GM23248 (cell line): ENCODE measurements at places on chromosomes 12 and 14.

DNA sequence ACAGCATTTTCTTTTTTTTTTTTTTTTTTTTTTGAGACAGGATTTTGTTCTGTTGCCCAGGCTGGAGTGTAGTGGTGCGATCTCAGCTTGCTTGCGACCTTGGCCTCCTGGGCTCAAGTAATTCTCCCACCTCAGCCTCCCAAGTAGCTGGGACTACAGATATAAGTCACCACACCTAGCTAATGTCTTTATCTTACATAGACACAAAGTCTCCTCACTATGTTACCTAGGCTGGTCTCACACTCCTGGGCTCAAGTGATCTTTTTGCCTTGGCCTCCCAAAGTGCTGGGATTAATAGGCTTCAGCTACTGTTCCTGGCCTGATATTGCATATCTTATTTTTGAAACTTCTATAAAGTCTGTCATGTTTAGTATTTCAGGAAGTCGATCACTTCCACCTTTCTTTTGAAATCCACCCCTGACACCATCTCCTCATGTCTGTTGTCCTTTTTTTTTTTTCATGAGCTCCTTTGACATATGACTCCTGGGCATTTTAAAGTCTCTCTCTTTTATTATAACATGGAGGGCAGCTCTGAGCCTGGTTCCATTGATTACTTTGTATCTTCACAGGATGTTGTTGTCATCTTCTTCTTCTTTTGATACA lies 5.9 kb upstream of the A2ML1 start:
- no peak for DNase-seq

DNA sequence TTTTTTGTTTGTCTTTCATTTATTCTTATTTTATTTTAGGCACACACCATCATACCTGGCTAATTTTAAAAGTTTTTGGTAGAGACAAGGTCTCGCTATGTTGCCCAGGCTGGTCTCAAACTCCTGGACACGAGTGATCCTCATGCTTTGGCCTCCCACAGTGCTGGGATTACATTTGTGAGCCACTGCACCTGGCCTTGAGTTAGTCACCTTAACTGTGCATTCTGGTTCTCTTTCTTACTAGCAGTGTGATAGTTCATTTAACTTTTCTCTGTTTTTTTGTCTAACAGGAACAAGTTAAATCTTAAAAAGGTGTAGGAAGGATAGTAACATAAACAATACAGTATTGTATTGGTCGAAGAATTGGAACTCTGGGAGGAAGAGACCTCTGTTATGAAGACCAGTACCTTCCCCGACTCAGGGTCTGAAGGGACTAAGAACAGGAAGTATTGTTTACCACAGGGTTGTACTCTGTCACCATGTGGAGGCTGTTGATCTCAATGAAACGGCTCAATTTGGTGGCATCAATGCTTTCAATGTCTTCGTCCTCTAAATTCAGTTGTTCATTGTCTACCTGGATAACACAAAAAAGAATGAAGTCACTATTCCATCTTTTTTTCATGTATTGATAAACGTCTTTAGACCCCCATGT lies 17.7 kb downstream of the ERP27 start:
- DNase-seq: no peak

DNA sequence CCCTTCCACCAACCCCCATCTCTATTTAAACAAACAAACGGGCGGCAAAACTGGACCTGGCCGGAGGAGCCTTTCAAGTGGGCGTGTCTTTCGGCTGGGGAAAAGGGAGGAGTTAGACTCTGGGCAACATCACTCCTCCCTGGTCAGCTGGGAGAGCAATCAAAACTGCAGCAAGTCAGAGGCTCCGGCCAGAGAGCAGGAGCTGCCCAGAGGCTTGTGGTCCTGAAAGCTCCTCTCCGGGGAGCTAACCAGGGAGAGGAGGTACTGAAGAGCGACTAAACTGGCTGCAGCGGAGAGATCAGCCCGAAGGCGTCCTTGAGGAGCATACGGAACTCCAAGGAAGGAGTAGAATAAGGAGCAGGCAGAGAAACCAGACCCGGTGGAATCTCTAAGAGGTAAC lies at the start of gene NEUROD4:
Gene NEUROD4 (plus strand): TSS at position 191 of the 400 bp plus-strand sequence. CDS start 6,466 bp downstream, outside the sequence.
- DNase-seq: peak; percentile 82

DNA sequence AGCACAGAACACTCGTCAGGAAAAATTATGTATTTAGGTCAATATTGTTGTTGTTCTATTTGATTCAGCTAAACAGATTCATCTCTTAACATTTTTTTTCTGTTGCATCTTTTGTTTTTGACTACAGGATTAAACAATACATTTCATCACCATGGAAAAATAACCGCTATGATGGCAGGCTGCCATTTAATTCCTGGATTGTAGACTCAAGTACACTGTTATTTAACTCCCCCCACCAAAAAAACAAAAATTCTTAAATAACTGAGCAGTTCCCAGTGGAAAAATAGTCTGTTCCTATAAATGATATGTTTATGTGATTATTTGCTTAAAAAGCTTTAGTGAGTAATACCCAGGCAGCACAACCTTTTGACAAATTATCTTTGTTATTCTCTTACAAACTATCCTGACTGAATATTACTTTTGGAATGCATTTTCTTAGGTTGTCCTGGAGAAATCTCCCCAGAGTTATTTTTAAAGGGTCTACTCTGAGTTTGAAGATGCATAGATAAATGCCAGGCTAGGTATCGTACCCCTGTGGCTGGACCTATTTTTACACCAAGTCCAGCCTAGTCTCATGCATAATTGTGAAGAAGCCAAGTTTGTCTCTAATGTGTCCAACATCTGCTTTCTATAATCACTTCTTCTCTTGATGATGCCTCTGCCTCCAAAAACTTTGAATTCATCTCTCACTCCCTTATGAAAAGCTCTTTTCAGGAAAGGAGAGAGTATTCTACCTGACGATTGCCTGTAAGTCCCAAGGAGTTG lies 3.7 kb downstream of the KERA start:
- DNase-seq: peak; percentile 81

- no peak for DNase-seq
Observed at GRCh38 chr12:68530299-68530698, 80.4 kb upstream of the RAP1B start.

DNA sequence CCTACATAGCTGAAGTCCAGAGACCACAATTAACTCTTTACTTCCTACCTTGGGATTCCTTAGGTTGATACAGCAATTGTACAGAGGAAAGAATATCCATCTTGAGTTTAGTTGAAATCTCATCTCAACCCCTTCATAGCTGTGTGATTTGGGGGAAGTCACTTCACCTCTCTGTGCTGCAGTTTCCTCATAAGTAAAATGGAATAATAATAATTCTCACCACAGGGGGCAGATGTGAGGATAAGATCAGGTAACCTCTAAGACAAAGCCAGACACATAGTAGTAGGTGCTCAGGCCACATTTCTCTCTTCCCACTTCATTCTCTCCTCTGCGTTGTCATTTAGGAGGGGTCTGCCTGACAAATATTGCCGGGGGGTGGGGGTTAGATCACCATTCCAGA lies 6.7 kb downstream of the FOXN4 start:
- no peak for DNase-seq

- peak; percentile 17 for DNase-seq
Observed at GRCh38 chr12:48286665-48287064, 64.1 kb downstream of the ZNF641 start.

- peak; percentile 91 for DNase-seq
Observed at GRCh38 chr14:67622675-67623074, 3.0 kb downstream of the ARG2 start.

GRCh38 chr14:31106768-31107167 lies 80.6 kb upstream of the STRN3 start:
- peak; percentile 57 for DNase-seq

DNA sequence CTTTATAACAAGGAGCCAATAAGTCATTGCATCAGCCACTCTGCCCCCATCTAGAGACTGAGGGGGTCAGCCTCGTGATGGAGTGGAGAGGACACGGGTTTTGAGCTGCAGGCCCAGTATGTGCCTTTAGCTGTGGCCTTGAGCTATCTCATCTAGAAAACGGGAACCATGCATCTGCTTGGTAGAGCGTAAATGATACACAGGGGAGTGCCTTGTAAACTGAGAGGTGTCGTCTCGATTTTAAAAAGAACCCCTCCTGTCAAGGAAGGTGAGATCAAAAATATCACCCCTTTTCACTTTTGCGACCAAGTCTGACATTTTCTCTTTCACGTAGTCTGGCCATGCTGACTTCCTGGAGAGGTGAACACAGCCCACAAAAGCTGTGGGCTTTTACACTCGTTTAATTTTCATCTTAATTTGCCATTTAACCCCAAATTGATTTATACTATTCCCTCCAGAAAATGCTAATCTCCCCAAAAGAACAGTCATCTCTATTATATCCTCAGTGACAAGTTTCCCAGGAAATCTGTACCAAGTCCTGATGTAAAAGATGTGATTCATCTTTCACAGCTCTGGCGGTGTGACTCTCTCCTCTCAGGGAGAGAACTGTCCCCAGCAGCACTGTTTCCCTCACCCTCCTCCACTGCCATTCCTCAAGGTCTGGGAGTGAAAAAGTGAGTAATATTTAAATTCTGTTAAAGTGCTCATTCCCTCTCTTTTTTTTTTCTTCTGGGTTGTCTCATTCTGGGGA lies 30.6 kb downstream of the VCPKMT start:
- peak; percentile 93 for DNase-seq

GRCh38 chr12:26198742-26199141 lies 3.4 kb downstream of the SSPN start:
- DNase-seq: peak; percentile 88

DNA sequence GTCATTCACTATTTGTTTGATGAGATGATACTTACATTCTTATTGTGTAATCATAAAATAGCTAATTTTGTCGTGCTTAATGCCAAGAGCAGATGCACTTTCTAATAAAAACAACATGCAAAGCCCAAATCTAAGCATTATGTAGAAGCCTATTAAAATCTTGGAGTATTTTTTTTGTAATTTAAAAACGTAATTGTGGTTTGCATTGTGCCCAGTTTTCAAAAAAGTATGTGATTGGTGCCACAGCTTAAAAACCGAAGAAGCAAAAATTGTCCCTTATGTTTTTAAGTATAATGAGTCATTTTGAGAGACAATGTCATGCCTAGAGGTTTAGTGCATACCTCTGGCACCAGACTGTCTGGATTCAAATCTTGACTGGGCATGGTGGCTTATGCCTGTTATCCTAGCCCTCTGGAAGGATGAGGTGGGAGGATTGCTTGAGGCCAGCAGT lies 464.8 kb upstream of the RGS6 start:
- peak; percentile 87 for DNase-seq

- no peak for DNase-seq
Observed at GRCh38 chr12:21839776-21840175, 65.3 kb upstream of the KCNJ8 start.

- DNase-seq: peak; percentile 73
Observed at GRCh38 chr12:21774358-21775132, at the start of gene KCNJ8. TSS of gene KCNJ8 (minus strand) at chr12:21774706. CDS start at chr12:21773616, 1,090 bp downstream.

GRCh38 chr14:34701808-34702207 lies 12.6 kb downstream of the CFL2 start:
- DNase-seq: no peak

- DNase-seq: peak; percentile 30
Observed at GRCh38 chr14:47191700-47192099, 483.7 kb downstream of the MDGA2 start.

DNA sequence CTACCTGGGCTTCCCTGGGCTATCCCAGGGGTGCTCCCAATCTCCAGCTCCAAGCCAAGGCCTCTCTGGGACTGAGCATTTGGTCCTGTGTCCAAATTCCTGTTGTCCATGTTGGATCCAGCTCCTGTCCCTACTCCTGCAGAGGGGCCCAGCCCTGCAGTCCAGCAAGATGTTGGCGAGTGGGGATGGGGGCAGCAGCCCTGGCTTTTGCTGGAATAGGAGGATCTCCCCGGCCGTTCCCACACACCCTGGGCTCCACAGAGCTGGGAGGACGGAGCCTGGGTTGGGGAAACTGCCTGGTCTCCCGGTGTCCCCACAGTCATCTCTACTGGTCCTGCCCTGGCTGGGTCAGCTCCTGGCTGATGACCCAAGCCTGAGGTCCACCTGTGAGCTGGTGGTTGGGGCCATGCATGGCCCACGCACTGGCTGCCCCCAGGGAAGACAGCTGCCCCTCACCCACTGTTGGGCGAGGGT lies 219.6 kb upstream of the C14orf180 start:
- no peak for DNase-seq

- no peak for DNase-seq
Observed at GRCh38 chr12:4251216-4251891, 22.2 kb upstream of the CCND2 start.

GRCh38 chr14:71621980-71622605 lies 310.1 kb upstream of the RGS6 start:
- DNase-seq: peak; percentile 48

DNA sequence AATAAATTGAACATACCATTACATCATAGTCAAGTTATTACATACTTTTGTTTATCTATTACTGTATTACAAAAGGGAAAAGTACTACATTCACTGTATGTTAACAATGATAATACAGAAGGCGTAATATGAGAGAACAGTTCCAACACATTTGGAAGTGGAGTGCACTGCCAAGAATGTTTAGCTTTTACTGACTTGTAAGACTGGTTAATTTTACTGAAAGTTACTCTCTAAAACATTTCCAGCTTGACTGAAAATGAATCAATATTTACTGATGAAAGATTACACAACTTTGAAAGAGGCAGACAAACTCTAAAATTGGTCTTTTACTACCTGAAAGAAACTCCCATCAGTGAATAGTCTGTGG lies 728.5 kb downstream of the FSCB start:
- DNase-seq: no peak

DNA sequence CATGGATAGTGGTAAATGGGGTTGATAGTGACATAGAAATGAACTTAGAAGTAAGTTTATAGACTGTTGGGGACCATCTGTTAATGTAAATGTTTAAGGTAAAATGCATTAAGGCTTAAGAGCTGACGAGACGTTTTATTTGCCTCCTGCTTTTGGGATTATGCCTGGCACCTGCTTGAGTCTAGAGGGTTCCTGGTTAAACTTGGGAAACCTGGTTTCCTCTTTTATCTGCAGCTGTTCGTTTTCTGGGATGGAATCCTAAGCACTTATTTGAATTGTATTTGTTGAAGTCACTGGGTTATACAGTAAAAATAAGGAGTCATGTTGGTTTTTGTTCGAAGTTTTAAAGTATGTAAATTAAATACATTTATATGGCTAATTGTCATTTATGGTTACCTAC lies 914.7 kb downstream of the NRXN3 start:
- DNase-seq: no peak

GRCh38 chr14:96792003-96792402 lies 5.2 kb upstream of the VRK1 start:
- no peak for DNase-seq

DNA sequence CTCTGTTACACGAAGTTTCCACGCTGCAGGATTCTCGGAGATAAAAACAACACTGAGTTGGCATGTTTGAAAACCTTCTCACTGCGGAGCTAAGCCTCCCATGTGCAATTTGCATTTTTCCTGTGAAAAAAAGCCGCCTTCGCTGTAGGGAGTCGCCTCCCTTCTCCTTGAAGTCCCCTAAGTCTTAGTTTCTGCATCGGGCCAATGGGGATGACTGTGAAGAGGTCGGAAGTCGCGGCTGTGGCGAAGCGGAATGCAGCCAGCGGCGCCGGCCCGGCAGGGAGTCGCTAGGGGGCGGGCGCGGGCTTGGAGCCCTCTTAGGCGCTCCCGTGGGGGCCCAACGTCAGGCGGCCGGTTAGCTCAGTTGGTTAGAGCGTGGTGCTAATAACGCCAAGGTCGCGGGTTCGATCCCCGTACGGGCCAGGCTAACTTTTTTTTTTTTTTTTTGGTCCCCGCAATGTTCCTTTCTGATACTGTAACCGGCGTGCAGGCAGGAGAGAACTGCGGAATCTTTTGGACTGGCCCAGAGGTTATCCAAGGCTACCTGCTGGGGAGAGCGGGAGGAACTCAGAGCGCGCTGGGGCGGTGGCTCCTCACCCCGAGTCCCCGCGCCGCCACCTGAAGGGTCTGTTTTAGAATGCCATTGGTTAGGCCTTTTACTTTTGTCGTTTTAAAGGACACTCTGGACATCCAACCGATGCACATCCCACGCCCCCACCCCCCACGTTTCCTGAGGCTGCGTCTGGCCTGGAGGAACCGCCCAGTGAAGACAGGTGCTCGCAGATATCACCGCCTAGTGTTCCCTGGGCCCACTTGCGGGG lies 2.6 kb upstream of the ZNF839 start:
- DNase-seq: peak; percentile 97
